ENCODE measurements at places on chromosomes 7 and 10.

DNA sequence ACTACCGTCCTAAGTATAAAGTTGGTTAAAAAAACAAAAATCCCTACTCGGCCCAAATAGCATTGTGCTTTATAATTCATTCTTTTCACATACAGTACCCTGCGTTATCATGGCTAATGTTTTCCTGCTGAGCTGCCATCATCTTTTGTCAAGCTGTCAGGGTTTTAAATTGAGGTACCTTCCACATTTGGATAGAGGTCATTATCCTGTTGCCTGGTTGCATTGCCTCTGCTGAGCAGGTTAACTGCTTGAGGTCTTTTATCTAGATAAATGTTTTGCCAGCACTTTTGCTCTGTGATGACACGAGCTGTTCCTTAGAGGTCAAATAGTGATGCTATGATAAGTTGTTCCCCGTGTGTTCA lies 94.4 kb upstream of the FZD1 start:
- DNase-seq = no peak

DNA sequence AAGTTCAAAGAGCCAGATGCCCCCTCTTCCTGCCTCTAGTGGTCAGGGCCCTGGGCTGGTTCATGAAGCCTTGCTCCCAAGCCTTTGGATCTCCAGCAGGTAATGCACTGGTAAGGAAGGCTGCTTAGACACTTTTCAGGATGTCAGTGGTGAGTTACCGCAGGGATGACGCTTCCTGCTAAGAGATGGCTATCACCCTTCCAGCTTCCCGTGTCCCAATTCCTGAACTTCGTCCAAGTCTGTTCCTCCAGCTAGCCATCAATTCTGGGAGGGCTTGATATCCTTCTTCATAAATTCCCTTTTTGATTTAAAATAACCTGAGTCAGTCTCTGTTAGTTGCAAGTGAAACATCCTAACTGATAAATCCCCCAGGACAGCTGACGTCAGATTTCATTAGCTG lies 221.2 kb downstream of the PLXNA4 start:
- DNase-seq = no peak

DNA sequence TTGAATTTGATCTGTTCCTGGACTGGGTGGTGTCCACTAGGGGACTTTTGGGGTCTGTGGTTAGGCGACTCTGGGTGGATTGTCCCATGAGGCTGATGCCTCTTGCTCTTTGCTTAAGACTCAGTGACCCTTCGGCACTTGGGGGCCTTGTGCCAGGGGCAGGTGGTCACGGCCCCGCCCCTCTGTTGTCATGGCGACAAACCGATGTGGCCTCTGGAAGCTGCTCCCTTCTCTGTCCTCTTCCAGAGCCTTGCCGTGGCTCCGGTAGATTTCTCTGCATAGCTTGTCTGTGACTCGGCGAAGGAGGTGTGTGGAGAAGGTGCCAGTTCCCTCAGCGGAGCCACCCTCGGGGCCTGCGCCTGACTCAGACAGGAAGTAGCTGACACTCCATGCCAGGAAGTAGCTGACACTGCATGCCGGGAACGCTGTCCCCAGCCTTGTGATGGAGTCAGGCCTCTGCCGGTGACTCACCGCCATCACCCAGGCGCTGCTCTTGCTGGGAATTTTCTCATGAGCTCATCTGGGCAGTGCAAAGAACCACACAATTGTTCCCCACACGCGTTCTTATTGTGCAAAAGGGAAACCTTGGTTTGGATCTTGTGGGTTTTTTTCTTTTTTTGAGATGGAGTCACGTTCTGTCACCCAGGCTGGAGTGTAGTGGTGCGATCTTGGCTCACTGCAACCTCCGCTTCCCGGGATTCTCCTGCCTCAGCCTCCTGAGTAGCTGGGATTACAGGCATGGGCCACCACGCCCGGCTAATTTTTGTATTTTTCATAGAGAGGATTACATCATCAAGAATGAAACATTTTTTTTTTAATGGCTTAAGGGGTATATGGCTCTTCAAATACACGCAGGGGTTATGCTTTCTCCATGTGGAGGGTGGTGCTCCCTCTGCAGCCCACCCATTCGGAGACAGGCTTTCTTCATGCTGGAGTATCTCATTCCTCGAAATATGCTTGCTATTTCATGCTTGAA lies 72.6 kb downstream of the PFKFB3 start:
- peak; percentile 50 for DNase-seq

- no peak for DNase-seq
Measured at GRCh38 chr7:117251687-117252086, 71.2 kb downstream of the WNT2 start.

GRCh38 chr7:13496976-13497375 lies 492.5 kb downstream of the ETV1 start:
- no peak for DNase-seq

DNA sequence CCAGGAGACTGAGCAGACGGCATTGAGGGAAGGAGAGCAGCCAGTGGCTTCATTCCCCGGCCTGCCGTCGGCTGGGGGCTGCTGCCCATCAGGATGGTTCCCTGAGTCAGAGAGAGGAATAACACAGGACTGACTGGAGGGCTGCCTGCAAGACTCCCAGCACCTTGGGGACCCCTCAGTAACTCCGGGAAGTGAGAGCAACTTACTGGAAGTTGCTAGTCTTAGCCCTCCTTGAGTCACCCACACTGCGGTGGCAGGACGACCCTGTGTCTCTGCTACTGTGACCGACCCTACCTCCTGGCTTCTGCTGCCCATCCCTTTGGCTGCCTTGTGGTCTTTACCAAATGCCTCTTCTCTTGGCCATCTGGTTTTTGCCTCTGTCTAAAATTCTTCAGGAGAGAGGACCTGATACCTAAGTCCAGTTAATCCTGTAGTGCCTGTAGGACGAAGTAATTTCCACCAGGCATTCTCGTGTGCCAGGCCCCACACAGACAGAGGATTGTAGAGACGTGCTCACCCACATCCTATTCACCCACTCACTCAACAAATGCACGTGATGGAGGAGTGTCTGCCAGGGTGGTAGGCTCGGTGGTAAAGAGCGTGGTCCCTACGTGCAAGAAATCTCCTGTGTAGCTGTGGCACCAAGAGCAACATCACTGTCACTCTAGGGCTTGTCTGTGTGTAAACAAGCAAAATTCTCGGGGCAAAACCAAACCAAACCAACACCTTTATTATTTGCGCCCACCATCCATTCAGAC lies 156.5 kb downstream of the PRKCQ start:
- DNase-seq = no peak

GRCh38 chr10:107264742-107265141 lies 100.2 kb upstream of the SORCS1 start:
- no peak for DNase-seq

DNA sequence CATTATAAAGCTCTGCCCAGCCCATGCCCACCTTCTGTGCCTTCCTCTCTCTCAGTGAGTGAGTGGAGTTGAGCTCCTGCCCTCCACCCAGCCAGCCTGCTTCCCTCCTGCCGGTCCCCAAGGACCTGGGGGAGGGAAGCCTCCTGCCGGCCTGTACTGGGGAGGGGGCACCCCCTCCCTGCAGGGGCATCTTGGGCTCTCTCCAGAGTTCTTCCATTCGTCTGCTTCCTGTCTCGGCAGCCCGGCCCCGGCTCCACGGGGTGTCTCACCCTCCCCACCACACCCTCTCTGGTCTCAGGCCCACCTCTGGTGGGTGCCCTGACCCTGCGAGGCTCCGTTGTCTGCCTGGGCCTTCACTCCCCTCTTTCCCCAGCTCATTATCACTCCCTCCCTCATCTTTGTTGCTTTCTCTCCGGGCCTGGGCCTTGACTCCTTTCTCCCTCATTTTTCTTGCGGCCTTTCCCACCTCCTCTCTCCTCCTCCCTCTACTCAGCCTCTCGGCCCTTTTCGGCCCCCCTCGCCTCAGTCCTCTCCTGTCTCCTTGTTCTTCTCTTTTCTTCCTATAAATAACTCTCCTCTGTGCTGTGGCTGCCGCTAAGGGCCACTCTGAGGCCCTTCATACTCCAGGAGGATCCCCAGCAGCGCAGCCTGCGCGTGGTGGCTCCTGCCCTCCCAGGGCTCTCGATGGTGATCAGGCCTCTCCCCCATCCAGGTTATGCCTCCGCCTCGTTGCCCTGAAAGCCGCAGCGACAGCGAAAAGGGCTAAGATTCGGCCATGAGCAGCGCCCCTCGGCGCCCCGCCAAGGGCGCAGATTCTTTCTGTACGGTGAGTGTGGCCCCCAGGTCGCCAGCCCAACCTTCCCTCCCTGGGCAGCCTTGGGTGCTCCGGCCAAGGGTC lies 2.1 kb downstream of the SLC4A2 start:
- DNase-seq = no peak

DNA sequence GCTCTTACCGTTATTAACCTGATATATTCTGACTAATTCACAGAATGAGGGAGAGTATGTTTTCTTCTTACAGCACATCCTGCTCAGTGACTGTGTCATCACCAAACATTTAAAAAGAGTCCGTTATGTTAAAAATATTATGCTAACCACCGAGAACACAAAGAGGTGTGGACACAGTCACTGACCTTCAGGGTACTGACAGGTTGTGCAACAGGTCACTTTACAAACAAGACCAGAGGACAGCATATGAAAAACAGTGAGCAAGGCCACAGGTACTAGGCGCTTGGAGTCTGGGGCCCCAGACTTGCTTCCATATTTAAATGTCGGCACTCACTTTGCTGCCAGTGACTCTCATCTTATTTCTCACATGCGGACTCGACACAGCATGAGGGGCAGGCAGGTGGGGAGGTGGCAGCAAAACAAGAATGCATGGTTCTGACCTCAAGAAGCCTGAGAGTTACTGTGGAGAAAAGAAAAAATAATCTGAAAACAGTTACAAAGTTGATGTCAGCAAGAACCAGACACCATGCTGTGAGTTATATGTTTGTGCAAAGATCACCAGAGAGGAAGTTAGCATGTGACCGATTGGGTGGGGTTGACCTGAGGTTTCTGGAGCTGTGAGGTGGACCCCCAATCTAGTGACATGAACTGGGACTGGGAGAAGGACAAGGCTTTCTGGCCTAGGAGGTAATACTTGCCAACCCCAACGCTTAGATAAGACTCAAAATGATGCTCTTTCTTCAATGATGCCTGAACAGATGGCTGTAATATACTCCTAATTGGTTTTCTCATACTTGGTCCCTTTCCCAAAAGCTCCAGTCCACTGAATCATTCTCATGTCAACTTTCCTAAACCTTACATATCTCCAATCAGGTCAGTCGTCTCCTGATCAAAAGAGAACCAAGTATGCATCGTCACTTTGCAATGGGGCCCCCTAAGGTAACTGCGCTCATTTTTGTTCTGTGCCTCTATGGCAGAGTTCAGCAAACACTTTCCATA lies 102.4 kb downstream of the HIPK2 start:
- DNase-seq = no peak

- DNase-seq = no peak
Measured at GRCh38 chr10:70600512-70601395, 1.8 kb downstream of the PRF1 start.

All from GM19239 (cell line).